ENCODE measurements at places on chromosomes 11 and 22.

DNA sequence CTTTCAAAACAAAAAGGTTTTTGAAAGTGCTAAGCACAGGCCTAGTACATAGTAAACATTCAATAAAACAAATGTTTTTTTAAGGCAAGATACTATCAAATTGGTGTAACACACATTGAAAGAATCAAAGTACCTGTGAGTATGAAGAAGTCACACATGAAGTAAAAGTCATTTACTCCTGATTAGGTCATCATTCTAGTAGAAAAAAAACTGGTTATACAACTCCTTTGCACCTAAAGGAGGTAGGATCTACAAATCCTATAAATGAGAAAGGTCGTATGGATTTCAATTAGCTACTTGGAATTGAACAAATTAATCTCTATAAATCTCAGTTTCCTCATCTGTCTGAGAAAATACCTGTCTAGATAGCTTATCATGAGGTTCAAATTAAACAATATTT lies 80.8 kb downstream of the SIK3 start:
- no peak for DNase-seq

DNA sequence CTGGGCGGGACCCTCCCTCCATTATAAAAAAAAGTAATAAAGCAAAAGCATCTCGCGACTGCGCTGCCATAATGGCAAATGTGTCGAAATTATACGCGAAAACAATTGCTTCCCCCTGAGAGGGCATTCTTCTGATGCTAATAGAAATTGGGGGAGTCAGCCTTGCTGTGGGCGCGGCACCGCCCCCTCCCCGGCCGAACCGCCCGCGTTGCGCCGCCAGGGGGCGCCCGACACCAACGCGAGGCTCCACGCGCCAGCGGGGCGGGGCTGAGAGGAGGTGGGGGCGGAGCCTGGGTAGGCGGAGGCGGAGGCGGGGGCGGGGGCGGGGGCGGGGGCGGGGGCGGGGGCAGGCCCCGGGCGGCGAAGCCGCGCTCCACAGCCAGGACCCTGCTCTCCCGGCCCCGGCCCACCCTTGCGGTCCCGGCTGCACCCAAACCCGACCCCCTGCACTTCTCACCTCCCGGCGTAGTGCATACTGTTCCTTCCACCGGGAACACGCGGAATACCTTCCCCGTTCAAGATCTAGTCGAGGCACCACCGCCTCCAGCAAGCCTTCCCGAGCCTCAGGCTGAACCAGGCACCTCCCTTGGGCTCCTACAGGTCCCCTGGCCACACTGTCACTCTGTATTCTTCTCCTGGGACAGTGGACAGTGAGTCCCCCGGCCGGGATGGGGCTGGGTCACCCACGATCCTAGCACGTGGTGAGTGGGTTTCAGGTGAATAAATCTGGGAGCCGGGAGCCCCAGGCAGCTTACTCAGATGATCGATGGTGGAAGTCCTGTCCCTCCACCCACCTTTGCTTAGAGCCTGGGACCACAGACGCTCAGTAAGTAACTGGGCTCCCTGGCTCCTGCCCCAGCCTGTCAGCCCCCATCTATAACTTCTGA lies 15.5 kb upstream of the UPK3A start:
- peak; percentile 53 for DNase-seq

- no peak for DNase-seq
These were observed 9.5 kb downstream of the MAP4K2 start for GRCh38 chr11:64793271-64794160.

DNA sequence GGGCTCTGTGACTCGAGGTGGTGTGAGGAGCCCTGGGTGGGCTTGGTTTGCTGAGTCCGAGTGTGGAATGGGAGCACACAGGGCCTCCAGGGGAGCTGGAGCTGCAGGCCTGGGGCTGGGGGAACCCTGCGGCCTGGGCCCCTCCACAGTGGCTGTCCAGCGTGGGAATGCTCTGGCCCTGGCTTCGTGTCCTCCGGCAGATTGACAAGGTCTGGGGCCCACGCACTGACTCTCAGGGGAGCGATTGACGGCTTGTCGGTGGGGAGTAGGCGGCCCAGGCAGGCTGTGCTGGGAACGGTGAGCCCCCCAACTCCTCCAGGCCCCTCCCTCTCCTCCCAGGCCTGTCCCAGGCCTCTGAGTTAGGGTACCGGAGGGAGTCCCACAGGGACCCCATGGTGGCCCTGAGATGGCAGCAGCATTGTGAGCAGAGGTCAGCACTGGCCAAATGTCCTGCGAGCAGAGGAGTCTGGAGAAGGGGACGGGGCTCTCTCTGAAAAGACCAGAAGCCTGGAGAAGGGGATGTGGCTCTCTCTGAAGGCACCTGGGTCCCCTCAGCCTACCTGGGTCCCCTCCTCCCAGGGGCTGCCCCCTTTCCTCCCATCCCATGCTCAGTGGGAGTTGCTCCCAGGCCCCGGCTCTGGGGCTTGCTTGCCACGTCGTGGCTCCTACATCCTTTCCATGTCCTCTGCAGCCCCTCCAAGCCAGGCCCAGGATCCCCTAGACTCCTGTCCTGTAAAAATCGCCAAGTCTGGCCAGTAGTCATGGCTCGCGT lies 23.8 kb upstream of the MYEOV start:
- no peak for DNase-seq

DNA sequence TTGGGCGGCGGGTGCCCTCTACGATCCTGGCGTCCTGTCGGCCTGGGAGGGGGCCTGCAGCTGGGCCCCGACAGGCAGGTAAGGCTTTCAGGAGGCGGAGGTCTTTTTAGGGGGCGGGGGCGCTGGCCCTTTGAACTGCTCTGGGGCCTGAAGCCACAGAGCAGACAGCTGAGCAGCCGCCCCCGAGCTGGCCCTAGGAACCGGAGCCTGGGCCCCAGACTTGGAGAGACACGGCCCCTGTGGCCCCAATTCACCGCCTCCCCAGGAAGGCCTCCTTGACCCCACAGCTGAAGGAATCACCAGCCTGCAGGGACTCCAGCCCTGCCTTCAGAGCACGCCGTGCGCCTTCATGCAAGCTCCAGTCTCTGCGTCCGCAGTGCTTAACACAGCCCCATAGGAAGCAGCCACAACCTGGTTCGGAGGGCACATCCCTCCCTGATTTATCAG lies 618 bp upstream of the CERK start:
- no peak for DNase-seq

DNA sequence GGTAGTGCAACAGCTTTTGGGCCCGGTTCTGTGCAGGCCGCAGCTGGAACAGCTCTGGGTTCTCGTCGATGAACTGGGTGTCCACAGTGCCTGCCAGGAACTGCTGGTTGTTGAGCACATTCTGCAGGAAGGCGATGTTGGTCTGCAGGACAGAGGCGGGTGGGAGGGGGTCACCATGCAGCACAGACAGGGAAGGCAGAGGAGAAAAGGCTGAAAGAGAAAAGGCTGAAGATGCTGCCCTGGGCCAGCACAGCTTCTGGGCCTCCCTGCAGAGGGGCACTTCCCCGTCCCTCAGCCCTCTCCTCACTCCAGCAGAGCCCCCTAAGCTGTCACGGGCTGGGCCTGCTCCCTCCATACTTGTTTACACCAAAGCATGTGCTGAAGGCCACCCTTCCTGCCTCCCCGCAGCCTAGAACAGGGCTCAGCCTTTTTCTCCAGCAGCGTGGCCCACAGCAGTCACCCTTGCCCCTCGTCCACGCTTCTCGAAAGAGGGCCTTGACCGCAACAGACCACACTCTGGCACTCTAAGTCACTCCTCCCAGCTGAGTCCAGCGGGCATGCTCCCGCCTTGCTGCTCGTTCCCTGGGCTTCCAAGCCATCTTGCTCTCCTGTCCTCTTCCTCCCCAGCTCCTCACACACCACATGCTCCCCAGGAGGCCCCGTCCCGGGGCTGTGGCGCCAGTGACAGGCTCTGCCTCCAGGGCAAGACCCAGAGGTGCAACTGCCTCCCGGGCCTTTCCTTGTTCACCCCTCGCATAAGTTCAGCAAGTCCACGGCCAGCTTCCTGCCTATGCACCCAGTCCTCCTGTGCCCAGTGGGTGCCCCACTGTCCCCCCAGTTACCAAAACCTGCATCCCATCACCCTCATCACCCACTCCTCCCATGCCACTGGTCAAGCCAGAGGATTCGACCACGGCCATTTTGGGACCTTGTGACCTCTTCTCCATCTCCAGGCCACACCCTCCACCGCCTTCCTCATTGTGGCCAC lies 3.3 kb upstream of the LRFN4 start:
- DNase-seq: no peak

GRCh38 chr11:129319201-129319600 lies 56.4 kb upstream of the BARX2 start:
- DNase-seq: no peak

DNA sequence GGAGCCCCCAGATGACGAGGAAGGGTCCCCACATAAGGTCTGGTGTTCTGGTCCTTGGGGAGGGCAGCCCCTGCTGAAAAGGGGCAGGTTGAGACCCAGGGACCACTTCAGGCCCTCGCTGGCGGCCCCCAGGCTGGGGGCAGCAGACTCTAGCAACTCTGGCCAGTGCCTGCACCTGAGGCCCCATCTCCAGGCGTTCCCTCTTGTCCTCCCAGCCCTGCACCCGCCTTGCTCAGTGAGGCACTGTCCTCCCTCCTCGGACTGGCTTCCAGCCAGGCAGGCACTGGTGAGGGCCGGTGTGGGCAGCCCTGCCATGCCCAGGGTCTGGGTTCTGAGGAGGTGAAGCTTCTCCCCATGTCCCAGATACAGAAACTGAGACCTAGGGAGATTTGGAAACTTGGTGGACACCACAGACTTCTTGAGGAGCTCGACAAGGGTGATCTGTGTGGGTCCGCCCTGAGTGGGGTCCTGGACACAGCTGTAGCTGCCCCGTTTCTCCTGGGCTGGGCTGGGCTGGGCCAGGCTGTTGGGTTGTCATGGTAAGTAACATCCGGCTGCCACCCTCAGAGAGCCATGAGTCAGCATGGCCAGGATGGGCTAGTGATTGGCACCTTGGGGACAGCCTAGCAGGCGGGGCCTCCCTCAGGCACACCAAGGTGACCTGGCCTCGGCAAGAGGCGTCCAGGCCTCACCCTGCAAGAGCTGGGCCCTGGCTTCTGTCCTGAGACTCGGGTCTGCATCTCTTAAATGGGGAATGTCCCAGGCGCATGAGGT lies 11.1 kb upstream of the PHLDA2 start:
- DNase-seq: no peak

- DNase-seq: peak; percentile 13
These were observed 149.8 kb downstream of the TTC17 start for GRCh38 chr11:43508511-43508918.

GRCh38 chr11:67544616-67545242 lies 21.5 kb upstream of the CABP2 start:
- DNase-seq: no peak
